ENCODE measurements at places on chromosomes 5 and 9.

DNA sequence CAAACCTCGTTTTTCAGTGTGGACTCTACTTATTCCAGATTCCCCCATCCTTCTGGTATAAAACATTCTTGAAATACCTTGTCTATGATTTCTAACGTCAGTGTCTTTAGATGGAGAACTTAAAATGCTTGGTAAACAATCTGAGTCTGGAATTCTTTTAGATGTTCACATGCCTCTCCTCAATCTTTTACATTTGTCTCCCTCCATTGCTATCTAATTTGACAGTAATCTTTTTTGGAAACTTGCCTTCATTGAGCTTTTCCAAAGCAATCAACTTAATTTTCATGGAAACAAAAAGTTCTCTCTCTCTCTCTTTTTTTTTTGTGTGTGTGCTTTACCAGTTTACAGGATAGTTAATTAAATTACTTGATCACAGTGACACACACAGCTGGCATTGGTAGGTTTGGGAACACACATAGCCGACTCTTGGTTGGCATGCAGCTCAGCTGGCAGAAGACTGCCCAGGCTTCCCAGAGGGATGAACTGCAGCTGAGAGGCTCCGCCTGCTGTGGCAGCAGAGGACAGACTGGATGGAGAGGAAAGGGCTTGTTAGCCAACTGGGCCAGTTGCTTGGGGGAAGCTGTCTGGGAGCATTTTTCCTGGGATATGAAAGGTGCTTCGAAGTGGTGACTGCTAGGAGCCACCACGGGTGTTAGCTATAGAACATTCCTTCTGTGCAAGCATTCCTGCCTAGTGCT is 271.3 kb downstream of the ZSWIM6 start:
- DNase-seq, result no peak

- DNase-seq, result no peak
Observed at GRCh38 chr5:140800816-140801493, at the start of gene PCDHA3. Gene PCDHA3 (plus strand): TSS chr5:140801057.

GRCh38 chr9:87481890-87482855 is 15.5 kb upstream of the DAPK1 start:
- no peak for DNase-seq

DNA sequence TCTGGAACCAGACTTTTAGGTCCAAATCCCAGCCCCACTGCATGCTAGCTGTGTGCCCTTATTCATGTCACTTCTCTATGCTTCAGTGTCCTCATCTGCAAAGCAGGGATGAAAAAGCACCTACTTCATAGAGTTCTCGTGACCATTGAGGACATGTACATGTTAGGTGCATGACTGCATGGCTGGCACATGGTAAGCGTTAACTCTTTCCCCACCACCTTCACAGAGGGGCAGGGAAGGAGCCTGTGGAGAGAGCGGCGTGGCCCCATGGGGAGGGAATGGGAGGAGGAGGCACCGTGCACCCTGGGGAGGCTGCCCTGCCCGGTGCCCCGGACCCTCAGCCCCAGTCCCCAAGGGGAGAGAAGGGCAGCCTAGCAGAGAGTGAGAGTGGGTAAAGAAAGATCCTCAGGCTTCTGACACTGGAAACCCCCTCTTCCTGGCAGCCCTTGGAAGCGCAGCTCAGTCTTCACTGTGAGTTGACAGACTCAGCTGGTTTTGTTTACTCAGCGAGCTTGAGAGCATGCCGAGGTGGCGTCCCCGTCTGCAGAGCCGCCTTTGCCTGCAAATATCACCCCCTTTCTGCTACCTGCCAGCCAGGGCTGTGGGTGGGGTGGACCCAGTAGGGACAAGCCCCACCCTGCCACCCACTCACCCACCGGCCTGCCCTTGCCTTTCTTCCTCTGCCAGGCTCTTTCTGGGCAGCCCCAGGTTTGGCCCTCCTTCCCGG is 10.6 kb upstream of the ANGPTL2 start:
- no peak for DNase-seq

DNA sequence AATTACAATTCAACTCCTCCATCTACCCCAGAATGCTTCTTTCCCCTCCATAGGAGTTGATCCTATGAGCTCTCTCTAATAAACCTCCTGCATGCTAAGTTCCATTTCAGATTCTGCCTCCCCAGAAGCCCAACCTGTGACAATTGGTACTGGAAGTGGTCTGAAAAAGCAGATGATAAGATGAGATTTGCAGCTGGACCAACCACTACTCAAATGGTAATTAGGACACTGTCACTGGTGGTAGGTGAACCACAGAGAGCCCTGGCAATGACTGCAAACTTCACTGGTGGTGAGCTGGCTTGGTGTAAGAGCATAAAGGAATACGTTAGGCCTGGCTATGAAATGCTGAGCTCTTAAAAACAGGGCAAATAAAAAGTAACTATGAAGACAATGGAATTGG is 112.6 kb downstream of the ESM1 start:
- DNase-seq, result no peak
